NCI-H446 (cell line): ENCODE measurements at places on chromosomes 6 and 20.

DNA sequence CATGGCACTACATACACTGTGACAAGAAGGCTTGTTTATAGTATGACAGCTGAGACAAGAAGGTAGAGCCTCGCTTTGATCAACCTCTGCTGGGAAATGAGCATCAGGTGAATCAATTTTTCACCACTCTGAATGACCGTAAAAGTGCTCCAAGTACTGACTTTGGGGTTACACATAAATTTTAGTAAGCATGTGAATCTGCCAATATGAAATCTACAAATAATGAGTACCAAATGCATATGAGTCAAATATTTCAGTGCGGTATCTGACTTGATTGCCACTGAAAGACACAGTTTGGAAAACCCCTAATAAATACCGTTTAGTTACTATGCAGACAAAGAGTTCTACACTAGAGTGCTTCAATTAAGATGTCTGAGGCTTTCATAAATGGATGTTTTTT lies 77.8 kb downstream of the ATG5 start:
- DNase-seq = no peak

GRCh38 chr20:1267161-1267560 lies 1.1 kb downstream of the SNPH start:
- no peak for DNase-seq

- no peak for DNase-seq
Observed at GRCh38 chr6:83198486-83199172, 5.5 kb downstream of the RWDD2A start.

DNA sequence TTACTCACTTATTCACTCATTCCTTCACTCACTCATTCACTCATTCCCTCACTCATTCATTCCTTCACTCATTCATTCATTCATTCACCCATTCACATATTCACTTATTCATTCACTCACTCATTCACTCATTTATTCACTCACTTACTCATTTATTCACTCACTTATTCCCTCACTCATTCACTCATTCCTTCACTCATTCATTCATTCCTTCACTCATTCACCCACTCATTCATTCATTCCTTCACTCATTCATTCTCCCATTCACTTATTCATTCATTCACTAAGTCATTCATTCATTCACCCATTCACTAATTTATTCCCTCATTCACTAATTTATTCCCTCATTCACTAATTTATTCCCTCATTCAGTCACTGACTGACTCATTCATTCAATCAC lies 127.6 kb downstream of the EDN3 start:
- no peak for DNase-seq

DNA sequence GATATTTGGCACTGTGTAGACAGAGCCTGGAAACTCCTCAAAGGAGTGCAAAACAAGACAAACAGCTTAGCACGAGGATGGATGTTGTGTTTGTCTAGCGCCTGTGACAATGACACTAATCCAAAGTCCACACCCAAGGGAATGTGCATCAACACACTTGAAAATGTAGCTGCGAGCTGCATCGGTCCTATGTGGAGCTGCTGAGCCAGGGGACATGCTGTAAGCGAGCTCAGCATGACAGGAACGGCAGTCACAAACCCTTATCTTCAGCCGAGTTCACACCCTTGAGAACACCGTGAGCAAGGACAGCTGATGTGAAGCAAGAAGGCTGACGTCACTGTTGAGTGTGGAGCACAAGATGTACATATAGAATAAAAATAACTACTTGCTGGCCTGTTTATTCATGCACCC lies 684.3 kb downstream of the QKI start:
- DNase-seq = no peak

DNA sequence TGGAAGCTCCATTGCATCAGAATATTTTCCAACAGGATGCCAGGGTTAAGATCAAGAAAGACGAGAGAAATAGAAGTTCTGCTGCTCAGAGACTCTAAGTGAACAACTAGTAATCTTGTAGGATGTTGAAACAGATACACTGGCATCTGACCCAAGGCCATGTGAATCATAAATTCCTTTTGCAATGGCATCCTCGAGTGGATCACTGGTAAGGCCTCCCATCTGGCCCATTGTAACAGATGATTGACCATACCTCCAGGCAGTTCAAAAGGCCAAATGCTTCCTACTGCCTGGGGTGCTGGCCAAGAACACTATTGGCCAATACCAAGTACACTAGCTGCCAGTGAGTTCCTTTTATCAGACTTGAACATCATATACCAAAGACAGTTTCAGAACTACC lies 9.9 kb upstream of the SLC17A3 start:
- DNase-seq = no peak

DNA sequence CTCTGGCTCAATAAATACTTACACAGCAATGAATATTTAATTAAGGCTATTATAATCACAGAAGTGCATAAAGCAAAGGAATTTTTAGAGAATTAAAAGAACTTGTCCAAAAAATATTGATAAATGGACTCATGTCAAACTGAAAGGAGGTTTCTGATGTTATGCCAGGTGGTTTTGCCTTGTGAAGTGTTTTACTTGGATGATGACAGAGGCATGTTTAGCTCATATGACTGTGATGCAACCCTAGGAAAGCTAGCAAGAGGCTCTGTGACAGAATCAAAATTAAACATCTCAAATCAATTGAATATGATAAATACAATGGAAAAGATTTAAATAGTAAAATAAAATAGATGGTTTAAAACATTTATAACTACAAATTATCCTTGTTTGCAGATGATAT lies 137.3 kb downstream of the TMEM200A start:
- no peak for DNase-seq

DNA sequence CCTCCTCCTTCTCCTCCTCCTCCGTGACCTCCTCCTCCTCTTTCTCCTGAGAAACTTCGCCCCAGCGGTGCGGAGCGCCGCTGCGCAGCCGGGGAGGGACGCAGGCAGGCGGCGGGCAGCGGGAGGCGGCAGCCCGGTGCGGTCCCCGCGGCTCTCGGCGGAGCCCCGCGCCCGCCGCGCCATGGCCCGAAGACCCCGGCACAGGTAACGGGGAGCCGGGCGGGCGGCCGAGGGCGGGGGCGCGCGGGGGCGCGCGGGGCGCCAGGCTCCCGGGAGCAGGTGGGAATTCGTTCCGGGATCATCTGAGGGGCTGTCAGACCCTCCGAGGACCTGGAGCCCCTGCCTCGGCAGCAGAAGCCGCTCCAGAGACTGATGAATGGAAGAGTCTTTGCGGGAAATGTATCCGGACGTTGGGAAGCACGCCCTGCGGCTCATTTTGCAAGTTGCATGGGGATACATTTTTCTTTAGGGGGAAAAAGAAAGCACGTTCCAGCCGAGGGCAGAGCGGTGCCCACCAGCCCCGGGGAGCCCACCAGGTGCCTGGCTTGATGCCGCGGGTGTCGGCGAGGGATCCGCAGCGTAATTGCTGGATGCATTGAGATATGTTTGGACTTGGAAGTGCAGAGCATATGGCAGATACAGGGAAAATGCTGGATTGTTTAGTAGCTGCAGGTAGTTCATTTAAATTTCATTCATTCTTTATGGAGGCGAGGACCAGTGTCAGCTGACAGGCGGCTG lies 394 bp downstream of the MYB start:
- DNase-seq = no peak

DNA sequence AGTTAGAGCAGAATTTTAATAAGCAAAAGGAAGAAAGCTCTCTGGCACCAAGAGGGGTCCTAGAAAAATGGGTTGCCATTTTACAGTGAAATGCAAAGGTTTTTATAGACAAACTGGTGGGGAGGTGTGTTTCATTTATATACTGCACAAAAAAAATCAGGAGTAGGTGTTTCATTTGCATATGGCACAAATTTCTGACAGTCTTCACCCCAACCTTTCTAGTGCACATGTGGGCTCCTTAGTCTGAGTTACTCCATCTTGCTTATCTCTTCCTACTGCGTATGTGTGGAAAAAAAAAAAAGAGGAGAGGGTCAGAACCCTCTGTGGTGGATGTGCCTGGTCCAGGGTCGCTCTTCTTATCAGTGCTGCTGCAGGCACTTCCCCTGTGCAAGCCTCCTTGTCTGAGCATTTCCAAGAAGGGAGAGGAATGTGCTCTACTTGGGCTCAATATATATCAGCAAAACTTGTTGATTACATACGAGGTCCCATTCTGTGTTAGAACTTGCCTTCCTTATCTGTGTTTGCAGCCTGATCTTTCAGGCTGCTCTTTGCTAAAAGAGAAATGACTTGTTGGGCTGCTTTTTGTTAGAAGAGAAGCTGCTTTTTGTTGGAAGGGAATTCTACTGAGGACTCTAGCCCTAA lies 59.0 kb upstream of the MRAP2 start:
- DNase-seq = no peak

DNA sequence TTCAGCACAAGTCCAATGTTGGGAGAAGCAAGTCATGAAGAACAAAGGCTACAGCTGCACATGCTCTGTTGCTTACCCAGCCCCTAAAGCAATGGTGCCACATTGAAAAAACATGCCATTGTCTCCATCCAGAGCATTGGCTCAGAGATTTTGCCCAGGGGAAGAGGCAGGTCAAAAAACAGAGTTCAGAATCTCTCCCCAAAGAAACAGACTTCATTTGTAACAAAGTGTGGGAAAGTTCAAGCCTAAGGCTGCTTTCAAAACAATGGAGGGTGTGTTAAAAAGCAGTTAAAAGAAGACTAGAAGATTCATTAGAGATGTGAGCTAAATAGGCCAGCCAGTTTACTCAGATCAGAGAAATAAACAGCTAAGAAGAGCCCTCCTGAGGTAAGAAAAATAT lies 63.6 kb downstream of the DZANK1 start:
- no peak for DNase-seq

DNA sequence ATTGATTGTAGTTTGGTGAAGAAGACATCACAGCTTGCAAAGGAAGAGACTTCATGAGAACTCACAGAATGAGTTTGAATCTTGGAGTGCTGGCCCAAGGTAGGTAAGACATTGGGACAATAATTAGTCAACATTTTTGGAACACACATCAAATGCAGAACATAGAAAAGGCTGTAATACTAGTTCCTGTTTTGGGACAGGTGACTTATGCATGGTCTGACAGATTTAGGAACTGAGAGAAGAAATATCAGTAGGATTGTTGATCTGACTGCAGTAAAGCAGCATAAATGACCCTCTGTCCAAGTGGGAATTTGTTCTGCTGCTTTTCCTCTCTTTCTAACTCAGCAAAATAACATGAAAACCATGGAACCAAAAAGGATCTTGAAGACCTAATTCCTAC lies 102.3 kb upstream of the MAP3K7 start:
- no peak for DNase-seq

DNA sequence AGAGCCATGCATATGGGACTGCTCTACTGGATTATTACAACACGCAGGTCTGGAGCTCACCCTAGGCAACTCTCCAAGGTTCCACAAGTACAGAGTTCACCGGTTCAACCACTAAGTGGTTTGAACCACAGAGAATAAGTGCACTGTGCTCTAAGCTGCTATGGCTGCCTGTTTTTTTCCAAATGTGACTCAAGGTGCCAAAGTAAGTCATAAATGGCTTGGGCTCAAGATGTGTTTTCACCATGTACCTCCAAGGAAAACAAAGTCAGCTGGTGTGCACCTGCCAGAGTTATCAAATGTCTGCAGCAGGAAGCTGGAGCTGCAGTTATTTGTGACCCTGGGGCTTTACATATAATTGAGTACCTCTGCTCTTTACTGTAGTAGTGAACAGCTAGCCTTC lies 76.7 kb downstream of the PREP start:
- no peak for DNase-seq

- DNase-seq = no peak
Observed at GRCh38 chr6:38354905-38355304, 284.8 kb downstream of the BTBD9 start.

- DNase-seq = no peak
Observed at GRCh38 chr6:75196081-75196687, 9.7 kb downstream of the COL12A1 start.

GRCh38 chr6:129577691-129578090 lies 132.3 kb downstream of the ARHGAP18 start:
- no peak for DNase-seq

GRCh38 chr6:97630604-97631003 lies 347.6 kb upstream of the MMS22L start:
- no peak for DNase-seq

GRCh38 chr6:69901361-69901760 lies 35.0 kb downstream of the COL19A1 start:
- DNase-seq = no peak

- DNase-seq = no peak
Observed at GRCh38 chr20:53698371-53698978, 104.8 kb upstream of the ZNF217 start.

DNA sequence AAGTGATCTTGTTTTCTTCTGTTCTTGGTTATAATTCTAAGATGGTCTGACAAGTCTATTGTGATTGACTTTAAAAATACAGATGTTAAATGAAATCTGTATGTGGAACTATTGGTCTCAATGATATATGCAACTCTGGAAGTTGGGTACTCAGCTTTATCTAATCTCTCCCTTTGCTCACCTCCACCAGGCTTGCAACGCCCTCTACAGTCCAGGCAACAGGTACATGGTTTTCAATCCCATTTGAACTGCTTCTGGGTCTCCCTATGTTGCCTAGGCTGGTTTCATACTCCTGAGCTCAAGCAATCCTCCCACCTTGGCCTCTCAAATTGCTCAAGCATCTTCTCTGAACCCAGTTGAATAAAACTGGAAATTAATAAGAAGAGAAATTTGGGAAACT lies 25.6 kb upstream of the HLA-DQB1 start:
- no peak for DNase-seq

- peak; percentile 34 for DNase-seq
Observed at GRCh38 chr6:142695016-142695415, 250.0 kb downstream of the HIVEP2 start.

GRCh38 chr6:16769131-16769985 lies 8.1 kb upstream of the ATXN1 start:
- DNase-seq = peak; percentile 72

DNA sequence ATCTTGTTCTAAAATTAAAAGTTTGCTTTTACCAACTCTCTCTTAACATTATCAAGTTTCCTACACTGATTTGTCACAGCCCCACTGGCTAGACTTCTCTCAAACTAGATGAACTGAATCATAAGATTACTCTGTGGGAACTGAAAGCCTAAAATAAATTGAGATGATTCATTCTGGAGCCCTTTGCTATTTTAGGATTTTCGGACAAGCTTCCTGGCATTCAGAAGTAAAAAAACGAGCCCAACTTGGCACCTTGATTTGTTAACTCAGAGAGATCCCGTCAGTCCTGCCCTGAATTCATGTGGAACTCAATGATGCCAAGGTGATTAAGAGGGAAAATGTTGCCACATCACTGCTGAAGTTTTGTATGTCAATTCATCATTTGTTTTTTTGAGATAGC lies 122.0 kb upstream of the NRSN1 start:
- DNase-seq = peak; percentile 35

GRCh38 chr6:85360794-85361642 lies 88.9 kb upstream of the NT5E start:
- DNase-seq = no peak

DNA sequence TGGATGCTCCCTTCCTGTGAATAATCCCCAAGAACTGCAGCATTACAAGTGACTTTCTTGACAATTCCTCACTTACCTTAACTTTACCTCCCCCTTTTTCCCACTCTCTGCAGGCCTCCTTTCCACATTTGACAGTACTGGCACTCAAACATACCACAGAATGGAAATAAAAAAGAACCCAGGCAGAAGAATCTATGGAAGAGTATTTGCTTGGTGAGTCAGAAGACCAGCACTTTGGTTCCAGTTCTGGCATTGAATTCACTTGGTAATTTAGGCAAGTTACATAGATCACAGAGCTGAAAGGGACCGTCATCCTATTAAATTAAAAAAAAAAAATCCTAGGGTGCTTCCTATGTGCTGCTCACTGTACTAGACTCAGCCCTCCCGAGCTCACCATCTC lies 55.0 kb downstream of the BTBD9 start:
- DNase-seq = no peak
